B cell (primary cell): ENCODE measurements at places on chromosomes 1 and 21. TPM values are rescaled to one million over a fixed set of nuclear protein-coding genes. Genes with fewer than 3 reads are reported as not detected.

The AMPD2 gene
- 104 and 105 TPM in 2 replicates for total RNA-seq

The C4BPB gene
- not detected in 2 replicates for total RNA-seq

The SEC16B gene
- total RNA-seq = 0.10 TPM in 1 of 2 replicates, not detected in the other

The BARHL2 gene
- total RNA-seq = not detected in 2 replicates

DNA sequence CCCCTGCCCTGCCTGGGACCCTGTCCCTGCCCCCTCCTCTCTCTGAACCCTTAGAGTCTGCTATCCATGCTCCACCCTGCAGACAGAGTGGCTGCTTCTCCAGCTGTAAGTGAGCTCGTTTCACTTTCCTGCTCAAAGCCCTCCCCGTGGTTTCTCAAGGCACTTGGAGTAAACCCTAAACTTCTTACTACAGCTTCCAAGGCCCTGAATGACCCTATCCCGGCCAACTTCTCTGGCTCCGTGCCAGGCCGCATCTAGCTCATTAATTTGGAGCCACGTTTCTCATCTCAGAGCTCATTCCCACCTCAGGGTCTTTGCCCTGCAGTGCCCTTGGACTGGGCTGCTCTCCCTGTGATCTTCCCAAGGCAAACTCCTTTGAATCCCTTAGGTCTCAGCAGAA lies 235.1 kb upstream of the RUNX1 start:
- H3K36me3 ChIP-seq = no peaks in the 10 kb centered on the region
- no peaks in the 10 kb centered on the region for H3K27me3 ChIP-seq
- H3K27ac ChIP-seq = no peak overlapping the region
- DNase-seq = no peak
- no peaks in the 10 kb centered on the region for H3K4me1 ChIP-seq
- H3K4me3 ChIP-seq = no peak overlapping the region

DNA sequence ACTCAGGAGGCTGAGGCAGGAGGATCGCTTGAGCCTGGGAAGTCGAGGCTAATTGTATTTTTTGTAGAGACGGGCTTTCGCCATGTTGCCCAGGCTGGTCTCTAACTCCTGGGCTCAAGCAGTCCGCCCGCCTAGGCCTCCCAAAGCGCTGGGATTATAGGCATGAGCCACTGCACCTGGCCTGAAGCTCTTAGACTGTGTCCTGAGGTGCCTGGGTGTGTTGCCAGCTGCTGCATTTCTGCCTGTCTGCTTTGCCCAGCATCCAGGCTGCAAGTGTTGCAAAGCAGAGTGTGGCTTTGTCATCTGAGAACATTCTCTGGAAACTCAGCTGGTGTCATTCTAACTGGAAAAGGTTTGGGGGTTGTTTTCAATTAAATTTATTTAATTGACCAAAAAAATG lies 105.0 kb downstream of the HUNK start:
- no peaks in the 10 kb centered on the region for H3K36me3 ChIP-seq
- no peak overlapping the region for H3K4me3 ChIP-seq
- no peaks in the 10 kb centered on the region for H3K4me1 ChIP-seq

- no peak overlapping the region for H3K4me3 ChIP-seq
- H3K36me3 ChIP-seq = no peaks in the 10 kb centered on the region
- H3K27ac ChIP-seq = no peak overlapping the region
- DNase-seq = no peak
- H3K27me3 ChIP-seq = no peaks in the 10 kb centered on the region
Observed at GRCh38 chr1:224623743-224624333, 7.7 kb downstream of the CNIH3 start.

GRCh38 chr1:180501865-180502360 lies 464 bp downstream of the ACBD6 start:
- DNase-seq = no peak
- H3K27me3 ChIP-seq = no peaks in the 10 kb centered on the region
- H3K36me3 ChIP-seq = no peaks in the 10 kb centered on the region
- H3K4me1 ChIP-seq = peaks cover 13% of the 10 kb centered on the region
- peak overlapping the region; percentile 97 for H3K4me3 ChIP-seq

DNA sequence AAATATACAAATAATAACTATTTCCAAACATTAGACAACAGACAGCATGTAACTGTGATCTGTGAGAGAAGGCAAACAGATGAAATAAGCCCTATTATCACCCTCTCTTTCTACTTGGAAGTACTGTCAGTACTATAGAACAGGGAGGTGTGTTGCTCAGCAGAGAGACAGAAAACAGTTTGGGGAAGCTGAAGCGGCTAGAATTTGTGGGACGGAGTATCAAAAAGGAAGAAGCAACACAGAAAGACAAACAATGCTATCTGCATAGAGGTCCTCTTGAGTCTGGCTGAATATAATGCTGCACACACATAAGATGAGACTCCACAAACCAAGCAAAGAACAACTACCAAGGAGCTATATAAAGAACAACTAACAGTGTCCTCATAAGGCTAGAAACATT lies 59.4 kb downstream of the ZZZ3 start:
- no peak for DNase-seq
- H3K27ac ChIP-seq = no peak overlapping the region
- no peak overlapping the region for H3K4me3 ChIP-seq
- peaks cover 10% of the 10 kb centered on the region for H3K36me3 ChIP-seq

DNA sequence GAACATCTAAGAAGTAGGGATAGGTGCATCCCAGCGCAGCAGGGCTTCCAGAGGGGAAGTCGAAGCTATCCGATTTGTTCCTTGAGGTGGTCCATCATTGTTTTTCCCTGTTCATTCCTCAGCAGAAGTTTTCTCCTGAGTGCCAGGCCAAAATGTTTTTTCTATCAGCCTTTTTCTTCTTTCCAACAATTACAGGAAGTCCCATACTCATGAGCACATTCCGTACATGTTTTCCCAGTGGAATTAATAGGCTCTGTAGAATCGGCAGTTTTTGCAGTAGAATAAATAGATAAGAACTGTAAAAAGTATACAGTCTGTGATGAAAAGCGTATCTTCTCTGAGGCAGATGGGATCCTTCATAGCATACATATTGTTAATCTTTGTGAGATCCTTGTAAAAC lies 24.8 kb downstream of the CD101 start:
- no peaks in the 10 kb centered on the region for H3K4me1 ChIP-seq
- no peak overlapping the region for H3K4me3 ChIP-seq
- H3K36me3 ChIP-seq = no peaks in the 10 kb centered on the region
- no peaks in the 10 kb centered on the region for H3K27me3 ChIP-seq
- no peak overlapping the region for H3K27ac ChIP-seq

DNA sequence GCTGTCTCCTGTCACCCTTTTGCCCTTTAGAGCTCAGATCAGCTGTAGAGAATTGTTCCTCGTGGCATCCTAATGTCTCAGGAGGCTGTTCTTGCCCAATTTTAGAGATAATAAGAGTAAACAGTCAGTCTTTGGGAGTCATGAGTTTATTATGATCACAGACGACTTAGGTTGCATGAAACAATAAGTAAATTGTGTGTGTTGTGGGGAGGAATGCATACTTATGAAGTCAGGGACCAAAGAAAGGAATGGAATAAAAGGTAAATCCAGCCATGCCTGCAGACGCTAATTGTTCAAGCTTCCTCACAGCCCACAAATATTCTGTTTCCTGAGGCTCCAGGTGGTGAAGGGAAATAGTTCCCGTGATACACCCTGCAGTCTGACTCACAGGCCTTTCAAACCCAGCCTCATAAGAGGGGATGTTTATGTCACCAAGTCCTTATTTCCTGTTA lies 897 bp downstream of the EPHX4 start:
- no peak for DNase-seq
- H3K36me3 ChIP-seq = no peaks in the 10 kb centered on the region
- peaks cover 9% of the 10 kb centered on the region for H3K4me1 ChIP-seq
- H3K4me3 ChIP-seq = no peak overlapping the region
- H3K27ac ChIP-seq = no peak overlapping the region

DNA sequence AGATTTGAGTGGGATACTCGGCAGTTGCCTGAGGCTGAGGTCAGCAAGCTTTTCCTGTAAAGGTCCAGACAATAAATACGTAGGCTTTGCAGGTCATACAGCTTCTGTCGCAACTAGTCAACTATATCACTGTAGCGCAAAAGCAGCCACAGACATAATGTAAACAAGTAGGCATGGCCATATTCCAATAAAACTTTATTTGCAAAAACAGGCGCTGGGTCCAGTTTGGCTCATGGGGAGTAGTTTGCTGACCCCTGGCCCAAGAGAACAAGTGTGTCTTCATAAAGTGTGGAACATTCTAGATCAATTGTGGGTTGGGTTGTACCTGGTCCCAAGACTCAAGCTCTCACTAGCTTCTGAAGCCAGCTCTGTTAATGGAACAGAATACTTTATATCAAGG lies 78.8 kb downstream of the MIS18A start:
- no peak overlapping the region for H3K4me3 ChIP-seq
- H3K27ac ChIP-seq = no peak overlapping the region
- no peak for DNase-seq
- no peaks in the 10 kb centered on the region for H3K4me1 ChIP-seq

DNA sequence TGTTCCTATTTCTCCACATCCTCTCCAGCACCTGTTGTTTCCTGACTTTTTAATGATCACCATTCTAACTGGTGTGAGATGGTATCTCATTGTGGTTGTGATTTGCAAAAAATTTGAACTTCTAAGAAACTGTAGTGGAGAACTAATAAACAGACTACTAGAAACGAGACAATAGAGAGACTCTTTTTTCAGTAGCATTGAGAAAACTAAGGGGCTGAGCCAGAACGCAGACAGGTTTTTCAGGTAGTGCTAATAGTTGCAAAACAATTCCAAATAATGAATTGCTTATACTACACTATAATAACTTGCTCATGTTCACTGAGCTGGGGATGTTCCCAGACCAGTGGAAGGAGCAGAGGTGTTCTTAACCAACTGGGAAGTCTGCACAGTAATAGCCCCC lies 98.8 kb upstream of the DPH5 start:
- no peaks in the 10 kb centered on the region for H3K36me3 ChIP-seq
- DNase-seq = no peak
- H3K27ac ChIP-seq = no peak overlapping the region
- no peak overlapping the region for H3K4me3 ChIP-seq

DNA sequence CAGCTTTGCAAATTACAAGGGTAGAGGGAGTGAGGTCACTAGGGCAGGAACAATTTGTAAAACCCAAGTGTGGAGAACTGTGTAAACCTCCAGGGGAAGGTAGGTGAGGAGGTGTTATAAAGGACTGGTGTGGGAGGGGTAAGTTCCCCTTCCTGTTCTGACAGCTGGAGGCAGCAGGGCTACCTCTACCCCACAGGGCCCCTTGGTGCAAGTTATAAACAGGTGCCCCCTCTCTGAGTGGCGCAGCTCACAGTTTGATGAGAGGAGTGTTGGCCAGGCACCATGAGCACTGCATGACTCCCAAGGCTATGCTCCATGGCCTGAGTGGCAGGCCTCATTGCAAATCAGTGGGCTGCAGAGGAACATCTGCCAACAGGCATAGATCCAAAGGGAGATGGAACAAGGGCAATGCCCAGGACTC lies 41.0 kb downstream of the MFSD2A start:
- no peaks in the 10 kb centered on the region for H3K36me3 ChIP-seq
- H3K27me3 ChIP-seq = no peaks in the 10 kb centered on the region
- H3K4me3 ChIP-seq = no peak overlapping the region

DNA sequence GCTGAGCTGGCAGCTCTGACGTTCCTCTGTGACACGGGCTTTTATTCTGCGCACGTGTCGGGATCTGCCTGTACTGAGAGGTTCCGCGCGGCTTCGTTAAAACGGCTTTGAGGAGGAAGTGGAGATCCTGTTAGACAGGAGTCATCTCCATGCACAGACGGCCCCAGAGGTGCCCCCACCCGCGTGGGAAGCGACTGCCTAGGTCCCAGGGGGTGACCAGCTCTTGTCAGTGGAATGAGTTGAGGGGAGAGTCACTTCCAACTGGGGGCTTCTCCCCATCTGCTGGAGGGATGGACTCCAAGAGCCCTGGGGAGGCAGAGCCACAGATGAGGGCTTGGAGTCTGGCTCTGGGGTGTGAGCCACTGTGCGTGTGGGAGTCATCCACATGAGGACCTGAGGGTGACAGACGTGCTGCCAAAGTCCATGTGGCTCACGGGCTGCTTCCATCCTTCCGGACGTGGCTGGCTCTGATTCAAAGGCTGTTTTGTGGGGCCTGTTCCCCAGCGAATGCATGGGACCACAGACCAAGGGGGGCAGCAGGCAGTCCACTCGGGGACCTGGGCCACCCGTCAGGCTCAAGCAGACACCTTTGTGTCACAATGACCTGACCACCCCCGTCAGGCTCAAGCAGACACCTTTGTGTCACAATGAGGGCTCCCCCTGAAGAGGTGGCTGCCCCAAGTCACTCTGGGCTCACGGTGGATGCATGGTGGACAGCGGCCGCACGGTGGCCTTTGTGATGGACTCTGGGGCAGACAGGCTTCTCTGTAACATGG lies 26.8 kb downstream of the PTTG1IP start:
- no peak overlapping the region for H3K27ac ChIP-seq
- DNase-seq = peak; percentile 68
- peaks cover 12% of the 10 kb centered on the region for H3K27me3 ChIP-seq
- H3K4me1 ChIP-seq = peaks cover 17% of the 10 kb centered on the region
- peaks cover 30% of the 10 kb centered on the region for H3K36me3 ChIP-seq
- peak overlapping the region; percentile 43 for H3K4me3 ChIP-seq

DNA sequence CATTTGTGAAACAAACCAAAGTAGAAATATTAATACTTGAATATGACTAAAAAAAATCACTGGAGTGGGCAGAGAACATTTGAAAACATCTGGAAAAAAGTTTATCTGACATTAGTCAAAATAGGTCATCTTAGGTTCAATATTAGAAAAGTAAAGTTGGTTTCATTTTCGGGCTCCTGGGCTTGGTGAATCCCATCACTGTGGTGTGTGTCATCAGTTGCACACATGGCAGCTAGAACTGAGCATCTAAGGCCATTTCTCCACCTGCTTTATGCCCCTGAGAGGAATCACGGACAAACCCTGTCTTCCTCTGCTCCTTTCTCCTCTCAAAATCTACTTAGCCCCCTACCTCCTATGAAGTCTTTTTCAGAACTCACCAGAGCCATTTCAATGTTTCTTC lies 5.4 kb downstream of the HSD11B1 start:
- no peaks in the 10 kb centered on the region for H3K27me3 ChIP-seq
- H3K4me1 ChIP-seq = no peaks in the 10 kb centered on the region
- H3K27ac ChIP-seq = no peak overlapping the region
- H3K36me3 ChIP-seq = no peaks in the 10 kb centered on the region
- H3K4me3 ChIP-seq = no peak overlapping the region
- DNase-seq = no peak

GRCh38 chr1:218983848-218984247 lies 189.8 kb upstream of the LYPLAL1 start:
- no peak overlapping the region for H3K4me3 ChIP-seq
- no peak for DNase-seq
- H3K4me1 ChIP-seq = no peaks in the 10 kb centered on the region
- H3K27me3 ChIP-seq = no peaks in the 10 kb centered on the region

- H3K36me3 ChIP-seq = no peaks in the 10 kb centered on the region
- no peaks in the 10 kb centered on the region for H3K27me3 ChIP-seq
- H3K4me3 ChIP-seq = no peak overlapping the region
- no peak overlapping the region for H3K27ac ChIP-seq
- DNase-seq = no peak
Observed at GRCh38 chr1:54842963-54843362, 41.8 kb upstream of the TTC22 start.
